Upper lobe of left lung (tissue), 6 donors: ENCODE measurements at places on chromosomes 1 and 21. TPM values are rescaled to one million over a fixed set of nuclear protein-coding genes. Genes with fewer than 3 reads are reported as not detected.
A peak's percentile ranks its signal among the peaks of the same experiment; 100 is the strongest.

SLAMF6 gene
- total RNA-seq = 3.5 TPM

S100A7 gene
- total RNA-seq = not detected

KRTAP11-1 gene
- total RNA-seq = not detected

KRTAP13-2 gene
- not detected for total RNA-seq

FAAP20 gene
- 74.1 TPM for total RNA-seq

DNA sequence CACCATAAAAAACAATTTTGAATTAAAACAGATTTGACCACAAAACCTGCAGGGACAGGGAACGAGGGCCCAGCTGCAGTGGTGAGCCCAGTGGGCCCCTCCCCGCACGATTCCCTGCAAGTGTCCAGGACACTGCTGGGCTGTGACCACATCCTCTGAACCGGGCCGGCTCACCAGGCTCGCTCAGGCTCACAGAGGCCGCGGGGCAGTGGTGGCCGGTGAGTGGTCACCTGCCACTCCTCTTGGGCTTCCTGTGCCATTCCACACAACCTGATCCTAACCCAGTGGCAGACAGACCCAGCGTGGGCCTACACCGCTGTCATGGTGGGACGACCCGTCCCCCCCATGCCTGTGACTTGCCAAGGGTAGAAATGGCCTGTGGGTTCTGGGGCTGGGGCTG is 36.5 kb upstream of the RIPK4 start:
- H3K4me3 ChIP-seq = no peak overlapping the region
- H3K36me3 ChIP-seq = peaks cover 39% of the 10 kb centered on the region
- no peak overlapping the region for H3K27ac ChIP-seq
- H3K4me1 ChIP-seq = no peaks in the 10 kb centered on the region

DNA sequence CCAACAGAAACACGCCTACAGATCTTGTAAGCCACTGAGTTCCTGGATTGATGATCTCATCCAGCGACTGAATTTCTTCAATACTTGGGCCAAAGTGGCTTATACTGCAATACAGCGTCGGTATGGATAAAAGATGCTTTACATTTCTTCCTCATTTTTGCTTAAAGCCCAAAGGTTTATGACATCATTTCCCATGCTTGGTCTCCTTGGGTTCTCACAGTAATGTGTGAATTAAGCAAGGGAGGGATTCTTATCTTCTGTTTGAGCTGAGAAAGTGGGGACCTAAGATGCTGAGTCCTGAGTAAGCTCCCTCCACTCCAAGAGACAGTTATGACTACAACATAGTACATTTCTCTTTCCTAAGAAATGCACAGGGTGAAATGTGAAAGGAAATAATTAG is 39.5 kb downstream of the LBR start:
- no peaks in the 10 kb centered on the region for H3K4me1 ChIP-seq
- no peak overlapping the region for H3K4me3 ChIP-seq
- no peak for DNase-seq
- no peak overlapping the region for H3K27ac ChIP-seq
- no peaks in the 10 kb centered on the region for H3K27me3 ChIP-seq

- H3K27ac ChIP-seq = no peak overlapping the region
- H3K27me3 ChIP-seq = no peaks in the 10 kb centered on the region
- H3K4me3 ChIP-seq = no peak overlapping the region
- H3K36me3 ChIP-seq = no peaks in the 10 kb centered on the region
Observed at GRCh38 chr1:199778324-199778955, 249.1 kb upstream of the NR5A2 start.

- no peak for DNase-seq
- H3K27me3 ChIP-seq = no peaks in the 10 kb centered on the region
- H3K4me1 ChIP-seq = peaks cover 25% of the 10 kb centered on the region
- no peaks in the 10 kb centered on the region for H3K36me3 ChIP-seq
- H3K4me3 ChIP-seq = no peak overlapping the region
Observed at GRCh38 chr1:181159451-181160140, 71.1 kb downstream of the IER5 start.

DNA sequence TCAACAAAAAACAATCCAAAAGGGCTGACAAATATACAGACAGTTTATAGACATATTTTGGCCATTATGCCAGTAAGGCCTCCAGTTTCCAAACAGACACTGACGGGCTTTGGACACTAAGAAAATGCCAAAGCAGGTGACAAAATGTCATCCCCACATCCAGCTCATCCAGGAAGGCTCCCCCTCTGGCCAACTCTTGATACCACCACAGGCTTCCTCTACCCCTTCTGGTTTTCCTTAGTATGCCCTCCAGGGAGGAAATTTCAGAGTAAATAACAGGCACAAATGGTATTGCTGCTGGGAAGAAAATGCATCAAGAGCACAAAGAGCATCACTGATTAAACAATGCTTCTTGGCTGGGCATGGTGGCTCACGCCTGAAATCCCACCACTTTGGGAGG is 225.3 kb downstream of the VAV3 start:
- H3K27me3 ChIP-seq = no peaks in the 10 kb centered on the region
- H3K27ac ChIP-seq = no peak overlapping the region
- no peaks in the 10 kb centered on the region for H3K36me3 ChIP-seq
- DNase-seq = no peak
- no peak overlapping the region for H3K4me3 ChIP-seq
- H3K4me1 ChIP-seq = no peaks in the 10 kb centered on the region

GRCh38 chr1:65769636-65770035 is 23.1 kb upstream of the PDE4B start:
- H3K27ac ChIP-seq = no peak overlapping the region
- no peaks in the 10 kb centered on the region for H3K4me1 ChIP-seq
- no peaks in the 10 kb centered on the region for H3K36me3 ChIP-seq
- no peak for DNase-seq

- no peaks in the 10 kb centered on the region for H3K36me3 ChIP-seq
- no peaks in the 10 kb centered on the region for H3K27me3 ChIP-seq
- peaks cover 35% of the 10 kb centered on the region for H3K4me1 ChIP-seq
- no peak overlapping the region for H3K4me3 ChIP-seq
Observed at GRCh38 chr1:212231372-212231771, 53.8 kb upstream of the PPP2R5A start.

DNA sequence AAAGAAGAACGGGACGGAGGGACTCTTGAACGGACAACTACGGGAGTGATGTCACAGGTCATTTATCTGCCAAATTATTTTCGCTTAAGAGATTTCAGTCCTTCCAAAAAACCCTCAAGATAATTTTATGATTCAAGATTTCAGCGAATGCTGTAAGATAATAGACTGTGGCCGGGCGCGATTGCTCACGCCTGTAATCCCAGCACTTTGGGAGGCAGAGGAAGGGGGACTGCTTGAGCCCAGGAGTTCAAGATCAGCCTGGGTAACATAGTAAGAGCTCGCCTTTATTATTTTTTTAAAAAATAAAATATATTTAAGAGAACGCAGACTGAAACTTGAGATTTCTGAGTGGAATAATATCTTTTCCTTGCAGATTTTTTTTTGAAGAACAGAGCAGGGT is 609 bp downstream of the RWDD2B start:
- no peaks in the 10 kb centered on the region for H3K36me3 ChIP-seq
- H3K27me3 ChIP-seq = no peaks in the 10 kb centered on the region
- peaks cover 15% of the 10 kb centered on the region for H3K4me1 ChIP-seq
- H3K27ac ChIP-seq = peak overlapping the region; percentile 90
- DNase-seq = no peak
- H3K4me3 ChIP-seq = peak overlapping the region; percentile 97
